ENCODE measurements at places on chromosomes 16 and 17.
A peak's percentile ranks its signal among the peaks of the same experiment; 100 is the strongest.

GRCh38 chr16:81539009-81539758, 94.6 kb downstream of the CMIP start:
- DNase-seq = no peak

- DNase-seq = no peak
Measured at GRCh38 chr17:74543406-74543805, 2.5 kb downstream of the CD300C start.

GRCh38 chr16:29794231-29794710, 3.7 kb downstream of the KIF22 start:
- no peak for DNase-seq

GRCh38 chr16:68147444-68147843, 62.3 kb downstream of the NFATC3 start:
- no peak for DNase-seq

DNA sequence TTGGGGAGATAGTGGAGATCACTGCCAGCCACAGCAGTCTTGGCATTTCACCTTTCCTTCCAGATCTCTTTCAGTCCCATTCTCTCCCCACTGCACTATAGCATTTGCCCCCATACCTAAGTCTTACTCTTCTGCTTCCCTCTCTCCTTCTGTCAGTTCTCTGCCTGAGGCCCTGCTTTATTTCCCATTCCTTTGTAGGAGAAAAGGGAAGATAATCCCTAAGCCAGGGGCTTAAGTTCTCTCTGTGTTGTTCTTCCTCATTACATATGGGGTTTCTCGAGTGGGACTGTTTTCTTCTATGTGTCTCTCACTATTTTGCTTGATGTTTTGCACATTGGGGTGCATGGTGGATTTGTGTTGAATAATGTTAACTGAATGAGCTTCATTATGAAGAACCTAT, 6.4 kb downstream of the KDM6B start:
- DNase-seq = no peak

DNA sequence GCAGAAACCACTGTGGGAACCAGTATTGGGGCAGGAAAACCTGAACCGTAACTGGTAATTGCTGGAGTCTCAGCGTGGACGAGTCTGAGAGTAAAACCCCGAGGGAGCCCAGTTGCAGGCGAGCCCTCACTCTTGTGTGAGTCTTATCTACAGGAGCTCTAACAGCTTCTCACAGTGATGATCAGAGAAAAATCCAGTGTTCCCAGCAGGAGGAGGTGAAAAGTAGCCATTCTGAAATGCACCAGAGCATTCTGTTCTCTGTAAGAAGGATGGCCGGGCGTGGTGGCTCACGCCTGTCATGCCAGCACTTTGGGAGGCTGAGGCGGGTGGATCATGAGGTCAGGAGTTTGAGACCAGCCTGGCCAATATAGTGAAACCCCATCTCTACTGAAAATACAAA, 161.2 kb downstream of the COPRS start:
- DNase-seq = no peak

- no peak for DNase-seq
Measured at GRCh38 chr17:50536683-50537646, 4.4 kb downstream of the EPN3 start.

DNA sequence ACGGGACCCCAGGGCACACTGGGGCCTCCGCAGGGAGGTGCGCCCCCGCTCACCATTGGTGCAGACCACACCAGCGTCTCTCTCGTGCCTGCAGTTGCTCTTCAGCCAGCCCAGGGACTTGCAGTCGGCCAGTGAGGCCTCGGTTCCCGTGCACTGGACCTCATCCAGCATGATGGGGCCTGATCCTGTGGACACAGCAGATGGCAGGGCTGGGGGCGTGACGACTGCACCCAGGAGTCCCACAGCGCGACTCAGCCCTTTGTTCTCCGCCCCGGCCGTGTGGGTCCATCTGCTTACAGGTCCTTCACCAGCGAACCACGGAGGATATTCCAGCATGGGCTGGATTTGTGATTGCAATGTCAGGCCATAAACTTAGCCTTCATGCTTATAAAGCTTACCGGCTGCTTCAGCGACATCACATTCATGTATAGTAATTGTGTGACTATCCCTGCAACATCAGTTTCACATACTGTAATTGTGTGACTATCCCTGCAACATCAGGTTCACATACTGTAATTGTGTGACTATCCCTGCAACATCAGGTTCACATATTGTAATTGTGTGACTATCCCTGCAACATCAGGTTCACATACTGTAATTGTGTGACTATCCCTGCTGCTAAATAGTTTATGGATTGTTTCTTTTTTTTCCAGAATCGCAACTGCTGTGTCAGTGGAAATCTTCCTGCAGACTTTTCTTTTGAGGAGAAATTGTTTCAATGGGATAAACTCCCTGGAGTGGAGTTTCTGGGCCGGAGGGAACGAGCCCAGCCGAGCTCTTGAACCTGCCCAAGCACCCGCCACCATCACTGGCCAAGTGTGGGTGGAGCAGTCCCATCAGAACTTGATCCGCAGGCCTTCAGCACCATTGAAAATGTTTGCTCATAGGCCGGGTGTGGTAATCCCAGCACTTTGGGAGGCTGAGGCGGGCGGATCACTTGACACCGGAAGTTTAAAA, 4.8 kb downstream of the LGALS3BP start:
- DNase-seq = no peak

DNA sequence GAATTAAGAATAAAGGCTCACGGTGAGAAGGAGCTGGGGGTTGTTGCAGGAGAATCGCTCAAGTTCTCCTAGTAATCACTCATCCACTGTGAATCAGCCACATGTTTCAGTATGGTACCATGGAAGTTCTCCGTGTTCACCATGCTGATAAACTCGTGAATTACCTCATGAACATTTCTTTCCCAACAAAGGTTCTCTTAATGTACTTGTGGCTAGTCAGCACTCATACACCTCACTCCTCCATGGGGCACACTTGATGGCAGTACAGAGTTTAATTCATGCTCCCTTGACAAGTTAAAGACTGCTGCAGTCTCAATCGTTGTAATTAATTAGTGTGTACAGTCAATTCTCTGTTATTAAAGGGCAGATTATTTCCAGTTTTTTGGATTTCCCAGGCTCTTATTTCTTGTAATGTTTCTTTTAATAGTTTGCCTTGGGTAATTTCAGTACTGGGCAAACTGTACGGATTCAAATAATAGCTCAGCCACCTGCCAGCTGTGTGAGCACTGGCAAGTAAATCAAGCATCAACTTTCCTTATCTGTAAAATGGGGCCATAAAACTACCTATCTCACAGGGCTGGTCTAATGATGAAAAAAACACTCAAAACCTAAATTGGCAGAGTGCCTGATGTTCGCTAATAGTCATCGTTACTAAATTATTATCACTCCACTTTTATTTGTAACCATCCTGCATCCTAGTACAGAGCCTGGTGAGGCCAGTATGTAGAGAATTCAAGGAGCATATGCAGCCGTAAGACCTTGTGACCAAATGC, 6.1 kb downstream of the GOT2 start:
- DNase-seq = no peak

DNA sequence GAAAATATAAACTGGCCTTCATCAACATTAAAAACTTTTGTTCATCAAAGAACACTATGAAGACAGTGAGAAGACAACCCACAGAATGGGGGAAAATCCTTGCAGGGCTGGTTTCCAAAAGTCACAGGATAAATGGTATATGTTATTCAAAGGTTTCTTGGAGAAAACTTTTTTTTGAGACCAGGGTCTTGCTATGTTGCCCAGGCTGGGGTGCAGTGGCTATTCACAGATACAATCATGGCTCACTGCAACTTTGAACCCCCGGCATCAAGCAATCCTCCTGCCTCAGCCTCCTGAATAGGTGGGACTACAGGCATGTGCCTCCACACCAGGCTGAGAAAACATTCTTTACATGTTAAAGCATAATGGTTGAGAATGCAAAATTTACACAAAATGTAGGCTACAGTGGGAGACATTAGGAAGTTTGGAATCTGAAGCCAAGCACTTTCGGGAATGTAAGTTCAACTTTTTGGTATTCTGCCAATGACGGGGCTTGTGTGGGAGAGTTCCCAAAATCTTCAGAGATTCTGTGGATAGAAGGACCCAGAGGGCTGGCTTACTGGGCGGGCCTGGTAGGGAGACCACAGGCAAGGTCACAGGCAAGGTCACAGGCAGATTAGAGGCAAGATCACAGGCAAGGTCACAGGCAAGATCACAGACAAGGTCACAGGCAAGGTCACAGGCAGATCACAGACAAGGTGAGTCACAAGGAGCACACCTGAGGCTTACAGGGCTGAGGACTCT, 24.2 kb upstream of the ATP2A3 start:
- no peak for DNase-seq

GRCh38 chr17:58965221-58965620, 141.5 kb downstream of the TRIM37 start:
- no peak for DNase-seq

- DNase-seq = no peak
Measured at GRCh38 chr17:28118362-28118761, 75.9 kb downstream of the NLK start.

- DNase-seq = no peak
Measured at GRCh38 chr17:75153780-75154194, 525 bp downstream of the JPT1 start.

DNA sequence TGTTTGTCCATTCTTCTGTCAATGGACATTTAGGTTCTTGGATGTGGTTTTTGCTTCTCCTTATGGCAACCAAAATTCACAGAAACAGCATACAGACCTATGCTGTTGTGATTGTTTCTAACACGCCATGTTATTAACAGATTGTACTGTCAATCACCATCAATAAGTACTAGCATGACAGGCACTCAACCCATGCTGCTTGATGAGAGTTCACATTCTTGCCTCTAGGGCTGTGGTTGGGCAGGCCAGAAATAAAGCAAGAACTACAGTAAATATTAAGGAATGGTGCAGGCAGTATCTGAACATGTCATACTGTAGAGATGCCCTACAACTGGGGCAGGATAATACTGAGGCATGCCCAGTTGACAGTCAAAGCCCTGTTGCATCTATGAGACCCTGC, 171.2 kb upstream of the ZFHX3 start:
- no peak for DNase-seq

GRCh38 chr16:86077243-86077940, 178.4 kb downstream of the IRF8 start:
- DNase-seq = no peak

GRCh38 chr17:74455025-74455545, 11.3 kb upstream of the CD300A start:
- no peak for DNase-seq

- DNase-seq = no peak
Measured at GRCh38 chr17:62891659-62892058, 74.4 kb upstream of the TANC2 start.

GRCh38 chr16:27972500-27972899, 91.0 kb downstream of the GSG1L start:
- DNase-seq = peak; percentile 17
